NCI-H146 (cell line): ENCODE measurements at places on chromosomes 7 and 10.

DNA sequence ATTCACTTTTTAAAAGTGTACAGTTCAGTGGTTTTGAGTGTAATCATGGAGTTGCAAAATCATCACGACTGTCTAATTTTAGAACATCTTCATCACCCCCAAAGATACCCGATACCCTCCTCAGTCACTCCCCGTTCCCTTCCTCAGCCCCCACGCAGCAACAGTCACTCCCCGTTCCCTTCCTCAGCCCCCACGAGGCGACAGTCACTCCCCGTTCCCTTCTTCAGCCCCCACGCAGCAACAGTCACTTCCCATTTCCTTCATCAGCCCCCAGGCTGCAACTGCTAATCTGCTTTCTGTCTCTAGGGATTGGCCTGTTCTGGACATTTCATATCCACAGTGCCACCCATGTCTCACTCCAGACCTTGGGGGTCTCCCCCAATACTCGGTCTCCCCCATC lies 161.6 kb upstream of the PPP2R2D start:
- no peak for DNase-seq

DNA sequence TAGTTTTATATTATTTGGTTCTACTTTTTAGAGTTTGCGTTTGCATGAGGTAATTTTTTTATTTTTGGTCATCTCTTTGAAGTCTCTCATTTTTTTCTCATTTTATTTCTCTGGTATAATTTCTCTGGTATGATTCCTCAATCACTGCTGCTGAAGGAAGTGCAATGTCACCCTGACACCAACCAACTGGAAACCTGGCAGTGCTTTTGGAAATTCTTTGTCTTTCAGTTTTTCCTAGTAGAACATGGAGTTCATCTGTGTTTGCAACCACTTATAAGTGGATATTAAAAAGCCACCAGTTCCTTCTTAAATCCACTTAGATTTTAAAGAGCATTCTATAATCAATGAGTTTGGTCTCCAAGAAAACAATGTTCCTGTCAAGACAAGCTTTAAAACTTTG lies 291.8 kb downstream of the PRKG1 start:
- no peak for DNase-seq

DNA sequence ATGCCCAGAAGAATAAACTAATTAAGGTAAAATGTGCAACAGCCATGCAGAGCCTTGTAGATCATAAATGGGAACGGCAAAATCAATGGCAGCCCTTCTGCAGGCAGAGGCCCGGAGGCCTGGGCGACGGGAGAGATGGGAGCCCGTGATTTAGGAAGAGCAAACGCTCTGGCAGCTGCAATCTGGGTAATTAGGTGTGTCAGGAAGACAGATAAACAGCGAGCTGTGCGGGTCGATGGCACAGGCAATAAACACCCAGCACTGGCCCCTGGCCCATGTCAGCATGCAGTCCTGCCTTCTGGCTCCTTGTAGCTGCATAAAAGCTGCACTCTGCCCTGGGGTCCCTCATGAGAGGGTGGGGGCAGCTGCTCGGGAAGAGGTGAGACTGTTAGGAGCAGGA lies 78.0 kb downstream of the GOLGA7B start:
- peak; percentile 42 for DNase-seq

DNA sequence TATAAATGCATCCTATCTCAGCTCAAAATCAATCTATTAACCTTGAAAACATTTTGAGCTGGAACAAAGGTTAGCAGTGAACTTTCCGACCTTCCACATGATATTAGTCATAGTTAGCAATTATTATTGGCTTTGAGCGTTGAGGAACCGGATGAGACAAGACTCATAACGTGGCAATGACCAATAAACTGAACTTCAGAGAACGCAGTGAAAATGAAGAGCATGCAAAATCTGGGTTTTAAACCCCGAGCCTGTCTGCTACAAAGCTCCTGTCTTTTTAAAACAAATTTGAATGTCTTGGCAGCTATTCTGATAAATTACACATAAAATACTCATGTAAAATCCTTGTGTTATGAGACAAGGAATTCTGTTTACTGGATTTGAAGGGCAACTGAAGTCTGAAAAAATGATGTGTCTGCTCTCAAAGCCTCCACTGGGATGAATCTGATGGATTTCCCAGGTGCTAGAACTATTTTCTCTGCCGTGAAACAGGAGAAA lies 74.7 kb upstream of the ITGB1 start:
- DNase-seq: no peak

DNA sequence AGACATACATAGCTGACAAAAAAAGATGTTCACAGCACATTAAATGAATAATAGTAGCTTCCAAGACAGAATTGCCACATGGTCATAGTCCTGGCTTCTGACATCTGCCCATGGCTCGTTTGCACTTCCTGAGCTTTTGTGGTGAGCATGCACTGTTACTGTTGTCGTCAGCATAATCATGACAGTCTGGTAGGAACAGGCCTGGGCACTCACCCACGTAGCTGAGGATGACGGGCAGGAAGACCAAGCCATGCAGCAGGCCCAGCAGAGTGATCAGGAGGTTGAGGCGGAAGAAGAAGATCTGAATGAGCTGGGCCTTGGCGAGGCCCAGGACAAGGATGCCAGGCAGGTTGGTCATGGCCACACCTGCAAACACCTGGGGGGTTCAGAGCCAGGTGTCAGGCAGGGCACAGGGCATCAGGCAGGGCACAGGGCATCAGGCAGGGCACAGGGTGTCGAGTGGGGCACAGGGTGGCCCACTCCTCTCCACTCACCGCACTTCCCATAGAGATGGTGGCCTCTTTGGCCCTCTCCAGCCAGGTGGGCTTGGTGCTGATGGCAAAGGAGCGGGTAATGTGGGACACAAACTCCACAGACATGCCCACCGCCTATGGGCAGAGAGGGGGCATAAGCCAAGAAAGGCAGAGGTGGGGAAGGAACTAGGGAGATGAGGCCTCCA lies 25.3 kb upstream of the NUDCD3 start:
- no peak for DNase-seq

DNA sequence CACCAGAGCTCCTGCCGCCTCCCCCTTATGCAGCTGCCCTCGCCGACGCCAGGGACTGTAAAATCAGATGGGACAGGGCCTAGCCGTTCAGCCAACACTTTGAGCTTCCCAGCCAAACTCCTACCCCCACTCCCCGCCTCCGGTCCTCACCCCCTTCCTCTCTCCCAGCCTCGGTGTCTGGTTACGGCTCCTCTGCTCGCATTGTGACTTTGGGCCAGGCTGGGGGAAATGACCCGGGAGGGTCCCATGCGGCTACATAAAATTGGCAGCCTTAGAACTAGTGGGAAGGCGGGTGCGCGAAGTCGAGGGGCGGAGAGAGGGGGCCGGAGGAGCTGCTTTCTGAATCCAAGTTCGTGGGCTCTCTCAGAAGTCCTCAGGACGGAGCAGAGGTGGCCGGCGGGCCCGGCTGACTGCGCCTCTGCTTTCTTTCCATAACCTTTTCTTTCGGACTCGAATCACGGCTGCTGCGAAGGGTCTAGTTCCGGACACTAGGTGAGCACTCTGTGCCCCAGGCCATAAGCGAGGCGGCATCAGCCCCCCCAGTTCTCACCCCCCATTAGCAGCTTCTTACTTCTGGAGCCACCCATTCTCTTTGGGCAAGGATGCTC lies at the start of gene KAZALD1:
Gene KAZALD1 (plus strand): TSS at position 366 of the 608 bp plus-strand sequence. CDS start 604 bp downstream, outside the sequence.
- DNase-seq: no peak

DNA sequence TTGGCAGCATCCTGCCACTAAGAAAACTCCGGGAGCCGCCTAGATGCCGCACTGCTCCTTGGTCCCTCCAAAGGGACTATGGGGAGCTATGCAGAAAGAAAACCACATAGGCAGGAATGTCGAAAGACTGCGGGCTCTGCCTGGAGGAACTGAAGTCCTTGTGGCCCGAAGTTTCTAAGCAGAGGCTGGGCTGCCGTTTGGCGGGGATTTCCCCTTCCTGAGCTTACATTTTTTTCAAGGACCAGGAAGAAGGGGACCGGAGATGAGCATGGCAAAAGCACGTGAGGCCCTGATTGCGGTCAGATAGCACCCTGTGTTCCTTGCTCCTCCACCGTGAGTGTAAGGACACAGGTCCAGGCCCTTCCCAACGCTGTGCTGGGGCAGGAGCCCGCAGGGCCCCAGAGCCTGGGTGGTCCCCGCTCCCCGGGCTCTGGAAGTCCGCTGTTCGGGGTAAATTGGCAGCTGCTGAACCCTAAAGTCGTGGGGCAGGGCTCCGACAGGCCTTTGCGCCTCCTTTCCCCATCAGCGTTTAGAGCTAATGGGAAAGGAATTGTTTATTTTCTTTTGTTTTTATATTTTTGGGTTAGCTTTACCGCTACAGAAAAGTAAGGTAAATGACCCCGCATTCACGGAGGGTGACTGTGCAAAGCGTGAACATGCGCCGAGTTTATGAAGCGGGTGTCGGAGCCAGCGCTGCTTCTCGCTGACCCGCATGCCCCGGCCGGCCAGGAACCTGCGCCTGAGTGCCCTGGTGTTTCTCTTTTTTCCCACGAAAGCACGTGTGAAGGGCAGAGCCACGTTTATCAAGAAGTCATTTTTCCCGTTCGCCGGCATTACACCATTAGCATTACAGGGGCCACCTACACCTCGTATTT lies 356.5 kb upstream of the ZNF32 start:
- DNase-seq: no peak

- peak; percentile 36 for DNase-seq
These were observed 743 bp upstream of the ZCCHC24 start for GRCh38 chr10:79445977-79446757.

DNA sequence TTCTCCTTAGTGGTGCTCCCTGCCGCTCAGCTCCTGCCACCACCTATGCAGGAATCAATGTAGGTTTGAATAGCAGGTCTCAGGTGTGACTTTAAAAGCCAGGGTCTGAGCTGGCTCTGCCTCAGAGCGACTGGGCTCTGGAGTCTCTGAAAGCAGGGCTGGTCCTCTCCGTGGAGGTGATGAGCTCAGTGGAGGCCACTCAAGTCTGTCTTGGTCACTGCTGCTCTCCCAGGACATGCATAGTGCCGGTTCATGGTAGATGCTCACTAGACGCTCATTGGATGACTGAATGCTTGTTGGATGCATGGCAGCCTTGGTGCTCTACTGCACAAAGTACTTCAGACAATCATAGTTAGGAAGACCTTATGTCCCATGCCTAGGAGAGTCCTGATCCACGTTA lies 45.1 kb upstream of the PTF1A start:
- DNase-seq: no peak

GRCh38 chr7:117808910-117809705 lies 64.1 kb downstream of the CTTNBP2 start:
- DNase-seq: no peak

GRCh38 chr7:142587578-142588191 lies 161.6 kb upstream of the PRSS1 start:
- DNase-seq: peak; percentile 7

- peak; percentile 67 for DNase-seq
These were observed 151.5 kb upstream of the FAM3C start for GRCh38 chr7:121547544-121548092.

DNA sequence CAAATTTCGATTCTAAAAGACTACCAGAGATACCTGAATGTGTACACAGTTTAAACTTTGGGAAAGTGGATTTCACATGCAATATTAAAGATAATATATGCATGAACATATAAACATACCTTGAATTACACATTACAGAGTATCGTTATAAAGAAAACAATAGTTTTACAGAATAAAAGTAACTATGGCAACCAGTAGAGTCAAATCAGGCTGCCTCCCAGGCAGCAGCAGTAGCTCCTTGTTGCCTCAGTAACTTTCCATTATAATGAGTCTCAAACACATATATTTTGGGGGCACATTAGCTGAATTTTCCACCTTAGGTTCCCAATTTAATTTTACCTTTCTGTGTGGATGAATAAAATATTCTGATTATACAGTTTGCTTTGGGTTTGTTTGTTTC lies 164.4 kb upstream of the FEZF1 start:
- DNase-seq: no peak

- DNase-seq: no peak
These were observed 585.1 kb downstream of the GATA3 start for GRCh38 chr10:8639486-8640185.

- DNase-seq: no peak
These were observed 71.1 kb upstream of the MYL10 start for GRCh38 chr7:101699881-101700823.

- DNase-seq: peak; percentile 61
These were observed 21.0 kb upstream of the ABI1 start for GRCh38 chr10:26881600-26882331.

GRCh38 chr7:7032221-7032620 lies 150.1 kb upstream of the C1GALT1 start:
- no peak for DNase-seq

GRCh38 chr7:28986028-28986764 lies 28.1 kb upstream of the TRIL start:
- DNase-seq: no peak

- DNase-seq: no peak
These were observed 26.4 kb upstream of the SVOPL start for GRCh38 chr7:138727336-138728099.

GRCh38 chr10:19077276-19077675 lies 28.7 kb downstream of the MALRD1 start:
- DNase-seq: no peak

DNA sequence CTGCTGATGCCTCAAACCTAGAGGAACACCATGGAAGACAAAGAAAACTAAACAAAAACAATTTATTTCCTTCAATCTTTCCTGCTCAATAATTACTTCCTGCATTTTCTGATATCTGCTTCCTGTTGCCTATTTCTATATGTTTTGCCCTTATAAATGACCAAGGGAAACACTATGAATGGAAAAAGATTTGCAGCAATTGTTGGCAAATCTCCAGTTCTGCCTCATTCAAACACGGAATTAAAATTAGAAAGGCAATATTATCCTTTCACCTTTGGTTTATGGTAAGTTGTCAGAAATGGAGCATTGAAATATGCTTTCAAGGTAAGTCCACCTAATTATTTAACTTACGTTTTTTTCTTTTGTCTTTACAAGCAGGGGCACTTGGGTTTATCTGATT lies 552.2 kb upstream of the ANKRD30A start:
- DNase-seq: no peak

DNA sequence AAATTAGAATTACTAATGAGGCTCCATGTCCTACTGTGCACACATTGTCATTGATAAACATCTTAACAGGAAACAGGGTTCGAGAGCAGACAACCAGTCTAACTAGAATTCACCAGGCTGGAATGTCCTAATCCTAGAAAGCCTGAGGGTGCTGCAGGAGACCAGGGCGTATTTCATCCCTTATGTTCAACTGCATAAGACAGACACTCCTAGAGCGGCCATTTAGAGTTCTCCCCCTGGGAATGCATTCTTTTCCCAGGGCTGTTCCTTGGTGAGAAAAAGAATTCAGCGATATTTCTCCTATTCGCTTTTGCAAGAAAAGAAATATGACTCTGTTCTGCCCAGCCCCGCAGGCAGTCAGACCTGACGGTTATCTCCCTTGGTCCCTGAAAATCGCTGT lies 486.0 kb downstream of the REEP3 start:
- DNase-seq: no peak

GRCh38 chr7:155198196-155198892 lies 99.3 kb upstream of the INSIG1 start:
- no peak for DNase-seq

- no peak for DNase-seq
These were observed 18.6 kb upstream of the GOT1 start for GRCh38 chr10:99449023-99449422.

GRCh38 chr7:99601656-99602310 lies 3.7 kb downstream of the TMEM225B start:
- no peak for DNase-seq

- DNase-seq: peak; percentile 74
These were observed 805 bp downstream of the RASGEF1A start for GRCh38 chr10:43265799-43266721.
